T-helper 2 cell treated with Interferon-gamma antibody and Interleukin-4, amounts not matched to agents 100 ng/mL and 5 ng/mL, for 36 hours (primary cell): ENCODE measurements at places on chromosomes 5 and 9. TPM values are rescaled to one million over a fixed set of nuclear protein-coding genes. Genes with fewer than 3 reads are reported as not detected.

SPATA31A3 gene
- not detected in 2 replicates for total RNA-seq

NEUROG1 gene
- total RNA-seq = not detected in 2 replicates

NKD2 gene
- 33.6 and 34.4 TPM in 2 replicates for total RNA-seq

ASPN gene
- total RNA-seq = not detected in 2 replicates

INSL4 gene
- not detected in 2 replicates for total RNA-seq

C7 gene
- total RNA-seq = not detected in 2 replicates

CCDC183 gene
- total RNA-seq = 0.20 and 0.55 TPM in 2 replicates

SLC6A19 gene
- total RNA-seq = not detected in 2 replicates

NFX1 gene
- 44.0 and 45.4 TPM in 2 replicates for total RNA-seq

GABRP gene
- total RNA-seq = not detected in 2 replicates

N4BP3 gene
- 2.3 and 2.7 TPM in 2 replicates for total RNA-seq

QSOX2 gene
- total RNA-seq = 14.3 and 15.6 TPM in 2 replicates

RPL35 gene
- 1,470 TPM in 2 replicates for total RNA-seq

SELENOP gene
- 0.07 TPM in 1 of 2 replicates, not detected in the other for total RNA-seq
